ENCODE measurements at places on chromosomes 3 and 15.

DNA sequence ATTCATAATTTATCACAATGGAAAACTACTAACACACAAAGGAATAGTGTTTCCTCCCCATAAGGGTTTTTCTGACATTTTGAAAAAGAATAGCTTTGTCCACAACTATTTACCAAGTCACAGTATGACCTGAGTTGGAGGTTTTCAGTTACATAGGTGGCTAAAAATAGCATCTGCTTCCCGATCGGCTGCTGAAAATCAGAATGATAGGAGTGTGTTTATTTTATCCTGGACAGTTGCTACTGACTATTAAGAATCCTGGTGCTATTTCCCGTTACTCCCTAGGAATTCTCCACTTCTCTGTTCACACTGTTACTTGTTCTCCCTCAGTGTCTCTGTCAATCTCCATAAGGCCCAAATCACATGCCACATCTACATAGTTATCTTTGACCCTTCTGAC lies 353.9 kb upstream of the RARB start:
- no peak for DNase-seq

GRCh38 chr3:112633191-112633590 lies 7.8 kb downstream of the CCDC80 start:
- DNase-seq = no peak

DNA sequence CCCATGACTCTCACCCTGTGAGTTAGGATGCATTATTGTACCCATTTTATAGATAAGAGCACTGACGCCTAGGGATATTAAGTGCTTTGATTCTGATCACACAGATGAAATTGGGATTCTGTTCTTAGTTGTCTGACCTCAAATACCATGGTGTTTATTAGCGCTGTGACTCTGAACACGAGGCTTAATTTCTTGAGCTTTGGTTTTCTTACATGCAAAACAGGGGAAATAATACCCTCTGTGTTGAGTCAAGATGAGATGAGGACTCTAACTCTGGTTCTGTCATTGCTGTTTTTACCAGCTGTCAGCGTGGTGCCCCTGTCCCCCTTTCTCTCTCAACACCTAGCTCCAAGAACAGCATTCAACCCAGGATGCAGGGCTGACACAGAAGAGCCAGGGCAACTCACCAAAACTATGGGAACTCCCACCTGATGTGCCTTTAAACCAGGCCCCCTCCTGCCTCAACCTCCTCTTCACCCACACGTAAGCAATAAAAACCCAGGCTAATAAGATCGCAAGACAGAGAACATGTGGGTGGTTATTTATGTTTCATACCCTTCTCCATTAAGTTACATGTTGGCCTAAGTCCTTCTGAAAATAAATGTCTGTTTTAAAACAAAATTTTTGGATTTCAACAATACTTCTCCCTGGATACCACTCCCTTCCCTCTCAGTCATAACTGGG lies 100.1 kb upstream of the SPATA12 start:
- no peak for DNase-seq

DNA sequence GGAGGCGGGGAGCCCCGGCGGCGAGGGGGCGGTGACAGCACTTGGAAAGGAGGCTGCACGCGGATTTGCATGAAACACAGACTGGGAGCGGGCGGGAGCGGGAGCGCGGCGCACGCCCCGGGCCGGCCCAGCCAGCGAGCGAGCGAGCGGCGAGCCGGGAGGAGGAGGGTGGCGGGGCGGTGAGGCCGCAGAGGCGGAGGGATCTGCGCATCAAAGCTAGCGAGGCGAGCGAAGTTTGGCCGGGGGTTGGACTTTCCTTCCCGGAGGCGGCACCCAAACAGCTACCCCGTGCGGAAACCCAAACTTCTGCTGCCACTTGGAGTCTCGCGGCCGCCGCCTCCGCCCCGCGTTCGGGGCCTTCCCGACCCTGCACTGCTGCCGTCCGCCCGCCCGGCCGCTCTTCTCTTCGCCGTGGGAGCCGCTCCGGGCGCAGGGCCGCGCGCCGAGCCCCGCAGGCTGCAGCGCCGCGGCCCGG lies at the start of gene SMAD3:
SMAD3 (plus strand) TSS at position 72 of the 475 bp plus-strand sequence. CDS start 553 bp downstream, outside the sequence.
- no peak for DNase-seq

- no peak for DNase-seq
Measured at GRCh38 chr3:26713091-26713490, 90.5 kb downstream of the LRRC3B start.

DNA sequence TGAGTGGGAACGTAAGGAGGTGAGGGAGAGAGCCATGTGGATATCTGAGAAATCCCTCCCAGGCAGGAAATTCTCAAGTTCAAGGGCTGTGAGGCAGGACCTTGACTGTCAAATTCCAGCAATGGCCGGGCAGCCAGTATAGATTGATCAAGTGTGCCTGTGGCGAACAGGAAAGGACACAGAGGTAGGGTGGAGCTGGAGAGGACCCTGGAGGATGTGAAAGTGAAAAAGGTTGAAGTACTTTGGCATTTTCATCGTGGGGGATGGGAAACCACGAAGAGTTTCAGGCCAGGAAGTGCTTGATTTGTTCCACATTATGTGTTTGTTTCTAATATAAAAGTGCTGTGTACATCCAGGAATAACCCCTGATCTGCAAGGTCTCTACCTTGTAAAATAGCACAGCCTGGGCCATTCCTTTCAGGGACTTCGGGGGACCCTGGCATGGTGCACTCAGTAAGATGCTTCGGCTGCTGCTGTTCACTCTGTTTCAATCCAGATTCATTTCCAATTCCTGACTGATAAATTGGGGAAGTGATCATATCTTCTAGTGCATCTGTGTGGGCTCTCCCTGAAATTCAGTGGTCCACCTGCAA lies 156.6 kb downstream of the MCTP2 start:
- no peak for DNase-seq

Measured in HTR-8/SVneo (cell line).